T-helper 9 cell (primary cell): ENCODE measurements at places on chromosomes 4 and X.
A peak's percentile ranks its signal among the peaks of the same experiment; 100 is the strongest.

DNA sequence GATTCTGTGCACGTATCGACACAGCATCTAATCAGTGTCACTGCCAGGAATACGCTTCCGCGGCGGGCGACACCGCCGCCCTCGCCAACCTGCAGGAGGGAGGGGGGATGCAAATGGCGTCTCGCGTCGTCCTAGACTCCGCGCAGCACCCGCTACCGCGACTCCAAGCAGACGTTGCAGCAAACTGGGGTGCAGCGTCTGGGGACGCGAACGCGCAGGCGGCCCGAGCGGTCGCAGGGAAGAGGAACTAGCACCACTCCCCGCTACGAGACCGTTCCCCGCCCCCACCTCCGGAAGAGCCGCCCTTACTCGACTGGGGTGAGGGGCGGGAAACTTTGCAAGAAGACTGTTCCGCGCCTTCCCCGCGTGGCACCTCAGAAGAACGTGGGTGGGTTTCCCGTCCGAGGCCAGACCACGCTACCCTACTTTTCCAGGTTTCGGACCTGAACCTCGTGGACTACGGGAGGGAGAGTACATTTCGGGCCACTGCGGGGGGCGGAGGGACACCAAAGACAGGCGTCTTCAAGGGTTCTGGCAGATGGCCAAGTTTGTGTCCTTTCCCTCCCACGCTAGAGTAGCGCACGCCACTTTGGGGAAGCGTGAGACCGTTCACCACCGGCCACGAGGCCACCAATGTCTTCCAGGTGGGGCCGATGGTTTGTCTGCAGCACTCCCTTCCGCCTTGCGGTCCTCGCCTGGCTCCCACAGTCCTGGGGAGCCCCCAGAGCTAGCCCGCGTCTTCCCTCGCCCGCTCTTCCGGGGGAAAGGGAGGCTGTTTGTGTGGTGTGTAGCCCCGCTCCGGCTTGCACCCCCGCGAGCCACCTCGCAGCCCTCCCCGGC is 78.0 kb upstream of the BCOR start:
- peak; percentile 60 for DNase-seq

- DNase-seq = no peak
Measured at GRCh38 chr4:123506011-123506695, 109.6 kb downstream of the SPRY1 start.

DNA sequence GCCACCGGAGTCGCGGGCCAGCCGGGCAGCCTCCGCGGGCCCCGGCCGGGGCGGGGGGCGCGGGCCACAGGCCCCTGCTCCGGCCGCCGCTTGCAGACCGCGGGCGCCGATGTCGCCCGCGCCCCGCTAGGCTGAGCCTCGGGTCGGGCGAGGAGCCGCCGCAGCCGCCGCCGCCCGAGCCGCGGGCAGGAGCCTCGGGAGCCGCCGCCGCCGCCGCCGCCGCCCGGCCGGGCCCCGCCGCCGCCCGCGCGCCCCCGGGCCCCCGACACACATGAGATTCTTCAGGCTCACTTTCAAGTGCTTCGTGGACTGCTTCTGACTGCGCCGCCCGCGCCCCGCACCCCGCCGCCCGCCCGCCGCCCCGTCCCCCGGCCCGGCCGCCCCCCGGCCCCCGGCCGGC is 345 bp downstream of the SLC6A8 start:
- DNase-seq = no peak

DNA sequence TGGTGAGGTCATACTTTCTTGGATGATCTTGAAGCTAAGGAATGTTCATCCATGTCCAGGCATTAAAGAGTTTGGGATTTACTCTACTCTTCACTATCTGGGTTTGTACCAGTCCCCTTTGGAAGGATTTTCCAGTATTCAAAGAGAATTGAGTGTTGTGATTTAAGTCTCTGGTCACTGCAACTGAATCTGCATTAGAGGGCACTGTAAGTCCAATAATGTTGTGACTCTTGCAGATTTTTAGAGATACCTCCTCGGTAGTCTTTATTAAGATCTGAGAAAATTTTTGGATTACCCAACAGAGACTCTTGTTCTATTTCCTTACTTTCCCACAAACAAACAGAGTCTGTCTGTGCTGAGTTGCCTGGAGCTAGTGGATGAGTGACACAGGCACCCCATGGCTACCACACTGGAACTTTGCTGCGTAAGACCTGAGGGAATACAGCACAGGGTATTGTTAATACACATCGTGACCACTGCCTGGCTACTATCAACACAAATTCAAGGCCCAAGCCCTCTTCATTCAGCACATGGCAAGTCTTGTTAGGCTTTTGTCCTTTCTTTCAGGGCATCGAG is 357.1 kb upstream of the KLHL4 start:
- DNase-seq = no peak

GRCh38 chr4:110022457-110022856 is 109.8 kb downstream of the EGF start:
- DNase-seq = no peak

DNA sequence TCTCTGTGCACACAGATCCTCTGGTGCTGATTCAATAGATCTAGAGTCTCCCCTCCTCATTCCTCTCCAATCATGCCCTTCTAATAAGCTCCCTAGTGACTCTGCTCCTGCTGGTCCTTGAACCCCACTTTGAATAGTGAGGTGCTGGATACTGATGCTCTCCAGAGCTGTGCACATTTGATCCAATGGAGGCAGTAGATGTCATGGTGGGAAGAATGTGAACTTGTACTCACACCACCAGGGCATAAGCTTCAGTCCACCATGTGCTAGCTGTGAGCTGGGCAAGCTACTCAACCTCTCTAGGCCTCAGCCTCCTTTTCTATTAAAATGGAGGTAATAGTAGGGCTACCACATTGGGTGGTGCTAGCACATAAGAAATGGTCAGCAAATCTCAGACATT is 241.1 kb downstream of the SPATA18 start:
- DNase-seq = no peak

- no peak for DNase-seq
Measured at GRCh38 chr4:81930506-81931238, 443.1 kb downstream of the HNRNPD start.

DNA sequence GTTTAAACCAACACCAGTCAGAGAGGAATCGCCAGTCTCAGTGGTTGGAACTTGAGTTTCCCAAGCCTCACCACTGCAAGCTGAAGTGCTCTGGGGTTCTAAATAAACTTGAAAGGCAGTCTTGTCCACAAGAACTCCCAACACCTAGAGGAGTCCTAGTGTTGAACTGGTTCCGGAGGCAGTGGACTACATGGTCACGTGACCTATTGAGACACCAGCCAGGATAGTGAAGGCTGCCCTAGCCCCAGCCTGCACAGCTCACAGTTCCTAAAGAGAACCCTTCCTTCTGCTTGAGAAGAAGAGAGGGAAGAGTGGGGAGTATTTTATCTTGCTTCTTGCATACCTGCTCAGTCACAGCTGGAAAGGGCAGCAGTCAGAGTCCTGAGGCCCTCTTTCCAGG is 1012.7 kb upstream of the ADGRL3 start:
- DNase-seq = no peak

DNA sequence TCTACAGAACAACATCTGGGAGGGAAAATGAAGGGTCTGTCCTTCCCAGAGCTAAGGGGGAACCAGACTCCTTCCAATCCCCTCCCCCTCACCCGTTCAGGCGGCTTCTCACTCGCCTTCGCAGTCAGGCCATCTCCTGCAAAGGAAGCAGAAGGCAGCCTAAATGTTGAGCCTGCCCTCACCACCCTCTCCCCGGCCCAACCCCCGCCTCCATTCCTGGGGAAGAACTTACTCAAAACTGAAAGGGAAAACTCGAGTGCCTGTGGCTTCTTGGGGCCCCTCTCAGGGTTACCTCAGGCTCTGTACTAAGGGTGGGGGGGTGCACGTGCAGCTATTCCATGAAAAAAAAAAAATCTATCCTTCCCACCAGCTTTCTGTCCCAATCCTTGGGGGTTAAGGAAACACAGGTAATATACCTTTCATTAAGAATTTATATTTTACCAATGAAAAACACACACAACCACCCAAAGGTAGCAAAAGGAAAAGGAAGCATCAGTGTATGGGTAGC is 2.4 kb downstream of the ZMYM3 start:
- DNase-seq = no peak

GRCh38 chrX:153476666-153477363 is 6.4 kb upstream of the HAUS7 start:
- DNase-seq = no peak

DNA sequence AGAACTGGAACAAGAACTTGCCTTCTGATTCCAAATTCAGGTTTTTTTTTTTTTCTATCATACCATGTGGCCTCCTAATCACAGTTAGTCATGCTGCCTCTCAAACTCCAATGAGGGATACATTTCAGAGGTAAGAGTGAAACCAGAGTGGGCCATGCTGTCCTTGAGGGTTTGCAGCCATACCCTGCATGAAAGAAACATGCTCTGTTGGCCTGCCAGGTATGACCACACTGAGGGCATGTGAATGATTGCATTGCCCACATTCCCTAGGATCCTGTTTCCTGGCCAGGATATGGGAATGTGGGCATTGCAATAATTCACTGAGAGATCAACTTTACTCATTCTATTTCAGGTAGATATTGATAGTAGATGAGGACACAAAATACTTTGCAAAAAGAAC is 56.4 kb upstream of the DDIT4L start:
- DNase-seq = no peak

- DNase-seq = no peak
Measured at GRCh38 chrX:48711929-48712505, 15.5 kb downstream of the SUV39H1 start.

- DNase-seq = no peak
Measured at GRCh38 chr4:89492581-89493071, 185.0 kb upstream of the GPRIN3 start.

GRCh38 chrX:7170898-7171297 is 22.9 kb upstream of the PUDP start:
- DNase-seq = peak; percentile 15

DNA sequence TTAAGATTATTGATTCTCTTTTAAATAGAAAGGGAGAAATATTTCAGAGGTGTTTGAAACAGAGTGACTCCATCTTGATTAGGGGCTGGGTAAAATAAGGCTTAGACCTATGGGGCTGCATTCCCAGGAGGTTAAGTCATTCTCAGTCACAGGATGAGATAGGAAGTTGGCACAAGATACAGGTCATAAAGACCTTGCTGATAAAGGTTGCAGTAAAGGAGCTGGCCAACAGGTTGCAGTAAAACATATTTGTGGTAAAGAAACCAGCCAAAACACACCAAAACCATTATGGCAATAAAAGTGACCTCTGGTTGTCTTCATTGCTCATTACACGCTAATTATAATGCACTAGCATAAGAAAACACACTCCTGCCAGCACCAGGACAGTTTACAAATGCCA is 165.0 kb downstream of the SPIN4 start:
- DNase-seq = no peak

GRCh38 chr4:165493359-165493758 is 114.6 kb downstream of the CPE start:
- peak; percentile 47 for DNase-seq

DNA sequence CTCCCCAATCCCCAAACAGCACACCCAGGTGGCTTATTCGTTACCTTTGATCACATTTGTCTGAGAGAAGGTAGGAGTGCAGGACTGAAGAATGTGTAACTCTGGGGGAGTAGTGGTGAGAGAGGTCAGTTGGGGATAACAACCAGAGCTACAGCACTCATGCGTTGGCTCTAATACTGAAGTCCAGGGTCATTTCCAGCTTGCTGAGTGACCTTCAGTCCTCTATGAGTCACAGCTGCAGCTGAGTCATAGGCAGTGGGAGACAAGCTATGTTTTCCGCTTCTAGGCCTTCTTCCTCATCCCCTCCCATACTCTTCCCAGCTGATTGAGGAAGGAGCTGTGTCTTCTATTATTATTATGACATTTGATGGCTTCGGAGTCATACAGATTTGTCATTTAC is 31.6 kb upstream of the CT47C1 start:
- no peak for DNase-seq

DNA sequence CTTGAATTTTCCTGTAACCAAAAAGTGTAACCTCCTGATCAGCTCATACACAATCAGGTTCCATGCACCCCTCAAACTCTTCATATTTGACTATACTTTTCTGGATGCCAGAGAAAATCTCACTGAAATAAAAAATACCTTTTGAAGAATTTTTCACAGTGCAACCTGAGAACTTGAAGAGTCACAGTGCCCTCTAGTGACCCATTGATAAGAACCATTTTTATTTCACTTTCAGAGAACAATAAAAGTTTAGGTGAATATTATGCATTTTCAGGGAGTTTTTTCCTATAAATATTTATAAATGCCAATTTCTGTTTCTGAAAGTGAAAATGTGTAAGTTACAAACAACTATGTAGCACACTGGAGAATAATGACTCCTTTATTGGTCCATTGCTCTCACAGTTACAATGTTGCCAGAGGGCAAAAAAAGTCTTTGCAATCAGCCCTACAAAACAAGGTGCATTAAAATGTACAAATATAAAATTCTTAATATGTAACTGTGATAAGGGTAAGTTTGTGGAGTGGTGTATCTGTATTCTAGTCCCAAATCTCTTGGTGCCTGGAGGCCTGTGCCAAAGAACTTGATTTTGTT is 153.6 kb upstream of the INTU start:
- no peak for DNase-seq

GRCh38 chrX:48498374-48498809 is 10.4 kb upstream of the PORCN start:
- DNase-seq = no peak

DNA sequence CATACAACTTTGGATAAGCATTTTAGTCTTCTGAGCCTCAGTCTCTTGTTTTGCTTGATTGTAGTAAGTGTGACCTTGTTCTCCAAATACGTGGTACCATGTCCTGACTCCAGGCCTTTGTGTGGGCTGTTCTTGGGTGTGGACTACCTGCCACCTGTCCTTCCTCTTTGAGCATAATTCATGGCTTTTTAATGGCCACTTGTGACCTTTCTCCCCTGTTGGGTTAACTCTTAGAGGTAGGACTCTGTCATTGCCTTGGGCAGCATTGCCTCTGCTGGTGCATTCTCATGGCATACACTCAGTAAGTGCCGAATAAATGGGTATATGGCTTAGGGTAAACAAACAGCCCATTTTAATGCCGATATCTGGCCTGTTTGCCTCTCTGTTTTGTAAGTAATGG is 3.0 kb downstream of the NSD2 start:
- DNase-seq = no peak

GRCh38 chr4:136562834-136563233 is 969.5 kb downstream of the PCDH18 start:
- no peak for DNase-seq

- no peak for DNase-seq
Measured at GRCh38 chr4:102343964-102344519, 1.2 kb downstream of the SLC39A8 start.

- DNase-seq = no peak
Measured at GRCh38 chr4:83830138-83830888, 294.4 kb downstream of the GPAT3 start.

GRCh38 chr4:41994461-41994985 is 4.2 kb downstream of the SLC30A9 start:
- DNase-seq = no peak

DNA sequence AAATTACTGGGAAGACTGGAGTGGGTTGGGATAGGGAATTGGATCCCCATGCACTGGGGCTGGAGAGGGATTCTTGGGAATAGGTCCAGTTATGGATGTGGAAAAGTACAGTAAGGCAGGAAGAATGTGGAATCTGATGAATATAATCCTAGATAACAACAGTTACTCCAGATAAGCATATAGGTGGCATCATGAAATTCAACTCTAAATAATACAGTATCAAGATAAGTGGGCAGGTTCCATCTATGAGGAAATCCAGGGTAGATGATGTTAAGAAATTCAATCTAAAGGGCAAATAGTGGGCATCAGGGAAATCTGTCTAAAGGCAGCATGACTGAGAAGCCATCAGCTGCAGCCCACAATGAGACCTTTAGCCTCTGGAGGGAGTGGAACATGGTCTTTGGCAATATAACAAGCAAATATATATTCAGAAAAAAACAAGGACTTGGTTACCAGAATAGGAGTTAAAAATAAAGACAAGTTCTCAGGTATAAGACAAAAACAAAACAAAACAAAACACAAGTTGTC is 1.2 kb downstream of the DTHD1 start:
- DNase-seq = no peak
